ENCODE measurements at places on chromosomes 12 and 14.

DNA sequence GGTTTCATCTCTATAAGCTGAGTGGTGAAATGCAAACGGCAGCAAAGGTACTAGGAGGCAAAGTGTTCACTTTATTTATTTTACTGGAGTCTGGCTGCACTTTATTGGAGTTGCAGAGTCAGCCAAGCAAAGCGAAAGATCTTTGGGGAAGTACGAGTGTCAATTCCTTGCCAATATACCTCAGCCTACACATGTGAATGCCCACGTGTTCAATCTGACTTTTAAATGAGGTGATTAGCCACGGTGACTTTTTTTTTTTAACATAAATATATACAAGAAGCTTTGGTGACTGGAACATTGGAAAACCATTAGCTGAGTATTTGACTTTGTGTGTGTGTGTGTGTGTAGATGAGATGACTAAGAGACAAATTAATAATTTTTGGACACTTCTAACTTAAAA lies 178.8 kb downstream of the NTS start:
- DNase-seq, result no peak

DNA sequence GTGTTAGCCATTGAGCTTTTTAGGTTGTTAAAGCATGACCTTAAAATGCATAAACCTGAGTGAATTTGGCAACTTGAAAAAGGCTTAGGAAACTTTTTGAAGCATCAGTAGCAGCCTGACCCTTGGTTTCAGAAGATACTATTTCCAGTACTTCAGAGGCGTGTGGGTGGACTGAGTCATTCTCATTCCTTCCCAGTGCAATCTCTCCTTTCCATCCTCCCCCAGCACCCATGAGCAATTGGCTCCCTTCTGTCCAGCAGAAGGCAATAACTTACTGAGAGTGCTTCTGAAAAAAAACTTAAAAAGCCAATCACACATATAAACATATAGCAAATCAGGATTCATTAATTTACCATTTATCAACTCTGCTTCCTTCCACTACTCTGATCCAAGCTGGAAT lies 299.3 kb upstream of the STXBP6 start:
- DNase-seq, result no peak

- DNase-seq, result peak; percentile 74
Observed at GRCh38 chr14:90785471-90785870, 30.8 kb downstream of the TTC7B start.

DNA sequence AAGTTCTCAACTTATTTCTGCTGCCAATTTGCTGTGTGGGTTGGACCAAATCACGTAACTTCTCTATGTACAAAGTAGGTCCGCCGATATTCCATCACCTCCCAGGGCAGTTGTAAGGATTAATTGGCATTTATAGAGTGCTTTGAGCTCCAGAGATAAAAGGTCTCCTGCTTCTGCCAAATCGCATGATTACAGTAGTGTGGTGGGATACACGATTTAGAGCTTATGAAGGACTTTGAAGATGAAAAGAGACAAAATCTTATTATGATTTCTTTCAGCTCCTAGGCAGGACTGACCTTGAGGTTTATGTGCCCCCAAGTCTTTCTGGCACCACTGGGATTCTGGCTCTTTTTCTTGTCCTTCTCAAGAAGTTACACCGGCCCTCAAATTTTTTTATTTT lies 84.7 kb downstream of the TBC1D30 start:
- no peak for DNase-seq

DNA sequence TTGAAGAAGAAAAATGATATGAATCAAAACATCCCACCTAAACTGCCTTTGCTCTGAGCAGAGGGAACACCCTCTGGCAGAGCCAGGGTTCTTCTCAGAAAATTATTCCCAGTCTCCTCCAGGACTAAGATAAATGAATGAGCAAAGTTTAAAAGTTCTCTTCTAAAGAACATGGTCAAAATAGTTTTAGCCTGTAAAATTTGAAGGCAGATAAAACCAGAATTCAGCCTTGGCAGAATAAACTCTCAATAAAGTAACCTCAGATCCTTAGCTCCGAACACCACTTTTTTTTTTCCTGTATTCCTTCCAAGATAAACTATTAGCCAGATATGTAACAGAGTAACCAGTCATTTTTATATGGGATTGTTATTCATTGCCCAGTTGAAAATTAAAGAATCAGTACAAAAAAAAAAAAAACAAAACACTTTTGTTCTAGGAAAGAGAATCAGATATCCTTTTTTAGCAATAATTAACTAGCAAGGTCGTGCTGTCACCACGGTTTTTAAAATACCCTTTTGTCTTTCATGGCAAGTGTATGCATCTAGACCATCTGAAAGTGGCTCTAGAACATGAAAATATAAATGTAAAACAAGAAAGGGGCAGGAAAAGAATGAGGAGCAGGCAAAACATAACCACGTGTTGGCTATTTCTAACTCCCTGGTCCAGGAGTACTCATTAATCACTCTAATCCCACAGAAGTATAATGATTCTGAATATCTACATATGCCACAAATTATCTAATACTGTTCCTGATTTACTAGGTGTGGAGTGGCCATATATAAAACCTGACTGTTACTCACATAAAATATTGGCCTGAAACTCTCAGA lies 60.8 kb downstream of the CAPZA3 start:
- DNase-seq, result no peak

GRCh38 chr14:36971263-36971855 lies 201.0 kb downstream of the SLC25A21 start:
- DNase-seq, result no peak

GRCh38 chr12:56221232-56221756 lies 428 bp downstream of the RNF41 start:
- DNase-seq, result peak; percentile 85

- peak; percentile 35 for DNase-seq
Observed at GRCh38 chr14:76348898-76349297, 27.0 kb upstream of the ESRRB start.

GRCh38 chr12:16458521-16459078 lies 111.2 kb downstream of the MGST1 start:
- no peak for DNase-seq

DNA sequence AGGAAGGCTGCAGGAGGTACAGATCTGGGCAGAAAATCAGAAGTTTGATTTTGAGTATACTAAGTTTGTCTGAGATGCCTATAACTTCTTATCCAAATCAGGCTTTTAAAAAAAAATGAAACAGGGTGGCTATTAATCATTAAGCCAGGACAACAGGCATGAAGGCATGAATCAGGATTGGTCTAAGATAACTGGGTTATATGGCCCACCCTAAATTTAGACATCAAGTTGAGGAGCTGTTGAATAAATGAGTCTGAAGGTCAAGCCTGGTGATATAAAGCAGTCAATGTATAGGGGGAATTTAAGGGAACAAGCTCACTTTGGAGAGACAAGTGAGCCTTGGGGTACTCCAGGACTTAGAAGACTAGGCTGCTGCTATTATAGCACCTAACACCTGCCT lies 28.6 kb downstream of the NEK9 start:
- no peak for DNase-seq

DNA sequence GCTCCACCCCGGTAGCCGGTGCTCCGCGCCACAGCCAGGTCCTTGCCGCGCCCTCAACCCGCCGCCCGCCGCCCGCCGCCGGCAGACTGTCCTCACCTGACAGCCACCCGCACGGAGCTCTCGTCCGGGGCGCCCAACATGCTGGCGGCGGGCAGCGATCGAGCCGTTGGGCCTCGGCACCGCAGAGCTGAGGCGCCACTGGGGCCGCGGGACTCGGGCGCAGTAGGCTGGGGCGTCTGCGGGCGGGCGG lies 164 bp downstream of the KIF21A start:
- DNase-seq, result no peak

GRCh38 chr12:64729909-64730587 lies 29.2 kb downstream of the GNS start:
- no peak for DNase-seq

DNA sequence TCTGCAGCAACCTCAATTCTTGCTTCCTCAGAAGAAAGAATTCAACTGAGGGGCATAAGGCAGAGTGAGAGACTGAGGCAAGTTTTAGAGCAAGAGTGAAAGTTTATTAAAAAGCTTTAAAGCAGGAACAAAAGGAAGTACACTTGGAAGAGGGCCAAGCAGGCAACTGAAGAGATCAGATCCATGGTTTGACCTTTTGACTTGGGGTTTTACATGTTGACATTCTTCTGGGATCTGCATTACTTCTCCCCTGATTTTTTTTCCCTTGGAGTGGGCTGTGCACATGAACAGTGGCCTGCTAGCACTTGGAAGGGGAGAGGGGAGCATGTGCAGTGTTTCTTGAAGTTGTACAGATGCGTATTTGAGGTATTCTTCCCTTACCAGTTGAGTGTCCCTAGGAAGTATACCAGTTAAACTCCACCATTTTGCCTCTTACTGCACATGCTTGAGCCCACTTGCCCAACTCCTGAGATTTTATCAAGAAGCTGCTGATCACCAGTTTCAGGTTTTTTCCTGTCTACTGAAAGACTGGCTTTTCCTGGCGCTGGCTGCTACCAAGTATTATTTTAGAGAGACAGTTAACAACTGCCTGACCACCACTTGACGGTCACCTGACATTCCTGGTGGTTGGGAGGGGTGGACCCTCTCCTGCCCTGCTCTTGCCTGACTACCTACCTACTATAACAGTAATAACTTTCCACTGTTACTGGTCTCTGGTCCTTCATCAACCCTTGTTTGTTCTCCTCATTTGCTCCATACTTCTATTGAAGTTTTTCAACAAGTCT lies 26.0 kb upstream of the TMTC2 start:
- no peak for DNase-seq

DNA sequence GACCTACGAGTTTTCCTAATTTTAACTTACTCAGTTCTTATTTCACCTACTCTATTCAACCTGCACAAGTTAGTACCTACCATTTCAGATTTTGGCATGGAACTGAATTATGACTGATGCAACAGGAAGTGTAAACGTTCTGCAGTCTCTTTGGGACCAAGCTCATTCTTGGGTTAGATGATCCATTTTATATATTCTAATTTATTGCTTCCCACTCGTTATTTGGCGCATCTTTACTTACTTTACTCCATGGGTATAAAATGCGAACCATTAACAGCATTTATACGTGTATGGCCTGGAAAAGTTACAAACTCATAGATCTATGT lies 1.0 kb upstream of the EML1 start:
- DNase-seq, result no peak

- DNase-seq, result no peak
Observed at GRCh38 chr14:68487805-68488590, 304.9 kb downstream of the ZFP36L1 start.

GRCh38 chr12:131171029-131171428 lies 217.3 kb downstream of the ADGRD1 start:
- no peak for DNase-seq

DNA sequence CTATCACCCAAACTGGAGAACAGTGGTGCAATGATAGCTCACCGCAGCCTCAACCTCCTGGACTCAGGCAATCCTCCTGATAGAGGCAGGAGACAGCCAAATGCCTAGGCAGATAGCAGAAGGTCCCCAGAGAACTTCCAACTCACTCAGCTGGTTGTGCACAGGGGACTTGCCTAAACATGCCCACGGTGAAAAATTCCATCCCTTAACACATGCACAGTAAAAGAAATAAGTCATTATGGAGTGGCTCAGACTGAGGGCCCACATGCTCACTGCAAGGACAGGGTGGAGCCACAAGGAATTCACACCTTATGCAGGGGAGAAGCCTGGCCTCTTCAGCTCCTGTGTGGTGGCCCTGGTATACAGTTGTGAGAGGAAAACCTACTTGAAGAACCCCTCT lies 525.8 kb upstream of the ATP2B1 start:
- DNase-seq, result no peak

GRCh38 chr12:62021808-62022207 lies 238.4 kb upstream of the USP15 start:
- no peak for DNase-seq

DNA sequence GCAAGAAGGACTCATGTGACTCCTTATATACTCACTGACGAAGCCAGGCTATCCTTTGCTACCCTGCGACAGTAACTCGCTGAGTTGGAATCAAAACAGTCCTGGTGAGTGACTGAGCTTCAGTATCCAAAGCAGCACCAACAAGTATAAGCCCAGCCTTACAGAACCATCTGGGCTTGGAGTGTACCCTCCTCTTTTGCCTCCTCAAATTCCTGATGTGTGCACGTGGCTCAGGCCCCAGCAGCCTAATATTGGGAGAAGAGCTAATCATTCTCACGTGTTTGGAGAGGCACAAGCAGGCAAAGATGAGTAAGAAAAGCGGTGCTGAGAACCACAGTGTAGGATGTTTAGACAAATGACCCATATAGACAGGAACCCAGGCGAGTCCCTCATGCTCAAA lies 34.4 kb downstream of the PPTC7 start:
- no peak for DNase-seq

DNA sequence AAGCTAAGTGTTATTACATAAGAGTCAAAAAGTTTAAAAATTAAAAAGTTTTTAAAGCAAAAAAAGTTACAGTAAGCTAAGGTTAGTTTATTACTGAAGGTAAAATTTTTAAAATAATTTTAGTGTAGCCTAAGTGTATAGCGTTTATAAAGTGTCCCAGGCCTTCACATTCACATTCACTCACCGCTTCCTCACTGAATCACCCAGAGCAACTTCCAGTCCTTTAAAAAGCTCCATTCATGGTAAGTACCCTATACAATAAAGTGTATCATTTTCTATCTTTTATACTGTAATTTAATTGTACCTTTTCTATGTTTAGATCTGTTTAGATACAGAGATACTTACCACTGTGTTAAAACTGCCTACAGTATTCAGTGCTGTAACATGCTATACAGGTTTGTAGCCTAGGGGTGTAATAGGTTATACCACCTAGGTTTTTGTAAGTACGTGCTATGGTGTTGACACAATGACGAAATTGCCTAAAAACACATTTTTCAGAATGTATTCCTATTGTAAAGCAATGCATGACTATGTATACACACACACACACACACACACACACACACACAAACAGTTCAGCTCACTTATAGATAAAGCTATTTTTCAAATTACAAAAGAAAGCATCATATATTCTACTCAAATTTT lies 3.7 kb downstream of the CLEC14A start:
- no peak for DNase-seq

- peak; percentile 30 for DNase-seq
Observed at GRCh38 chr12:95611676-95612309, 60.5 kb upstream of the USP44 start.

DNA sequence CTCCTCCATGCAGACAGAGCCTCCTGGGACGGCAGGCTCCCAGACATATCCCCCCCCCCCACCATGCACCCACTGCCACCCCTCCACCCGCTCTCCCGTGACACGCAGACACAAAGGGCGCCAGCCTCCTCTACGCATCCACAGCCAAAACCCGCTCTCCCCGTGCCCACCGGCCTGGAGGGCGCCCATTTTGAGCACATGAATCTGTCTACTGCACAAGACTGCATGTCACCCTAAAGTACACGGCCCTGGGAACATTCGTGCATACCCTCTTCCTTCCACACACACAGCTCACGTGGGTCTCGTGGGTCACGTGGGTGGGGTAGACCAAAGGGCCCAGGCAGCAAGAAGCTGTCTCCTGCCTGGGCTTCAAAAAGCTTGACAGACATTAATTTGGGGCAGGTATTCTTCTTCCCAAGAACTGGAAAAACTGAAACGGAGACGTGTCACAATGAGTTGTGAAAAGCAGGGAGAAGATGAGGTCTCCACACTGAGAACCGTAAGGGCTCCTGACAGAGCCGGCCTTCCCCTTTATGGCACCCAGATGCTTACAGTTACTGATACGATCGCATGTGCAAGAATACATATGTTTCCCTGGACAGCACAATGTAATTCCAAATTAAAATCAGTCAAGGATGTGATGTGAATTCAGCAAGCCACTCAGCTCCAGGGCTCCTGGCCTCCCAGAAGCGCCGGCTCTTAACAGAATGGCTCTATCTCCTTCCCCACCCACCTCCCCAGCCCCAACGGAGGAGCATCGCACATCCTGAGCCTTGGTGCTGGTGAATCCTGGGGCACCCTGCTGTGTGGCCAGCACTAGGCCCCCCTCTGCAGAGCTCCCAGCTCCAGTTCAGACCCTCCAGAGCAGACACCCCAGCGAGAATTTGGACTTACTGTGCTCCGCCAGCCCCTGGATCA lies 1.9 kb downstream of the TGFB3 start:
- DNase-seq, result peak; percentile 48

All from H7 (cell line).